ENCODE measurements at places on chromosomes 11 and 22. TPM values are rescaled to one million over a fixed set of nuclear protein-coding genes. Genes with fewer than 3 reads are reported as not detected.

The KDM4E gene
- not detected for total RNA-seq

DNA sequence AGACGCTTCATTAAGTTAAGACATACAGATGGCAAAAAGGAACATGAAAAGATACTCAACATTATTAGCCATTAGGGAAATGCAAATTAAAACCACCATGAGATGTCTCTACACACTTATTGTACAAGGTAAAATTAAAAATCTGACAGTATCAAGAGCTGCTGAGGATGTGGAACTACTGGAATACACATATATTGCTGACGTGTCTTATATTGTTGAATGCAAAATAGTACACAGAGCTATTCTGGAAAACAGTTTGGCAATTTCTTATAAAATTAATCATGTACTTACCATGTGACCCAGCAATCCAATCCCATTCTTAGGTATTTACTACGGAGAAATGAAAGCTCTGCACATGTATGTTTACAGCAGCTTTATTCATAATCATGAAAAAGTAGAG, 742.5 kb downstream of the TBC1D22A start:
- no peak for DNase-seq

The JHY gene
- 6.7 TPM for total RNA-seq

- no peak for DNase-seq
Measured at GRCh38 chr11:121508449-121508848, 55.7 kb upstream of the SORL1-AS1 start.

DNA sequence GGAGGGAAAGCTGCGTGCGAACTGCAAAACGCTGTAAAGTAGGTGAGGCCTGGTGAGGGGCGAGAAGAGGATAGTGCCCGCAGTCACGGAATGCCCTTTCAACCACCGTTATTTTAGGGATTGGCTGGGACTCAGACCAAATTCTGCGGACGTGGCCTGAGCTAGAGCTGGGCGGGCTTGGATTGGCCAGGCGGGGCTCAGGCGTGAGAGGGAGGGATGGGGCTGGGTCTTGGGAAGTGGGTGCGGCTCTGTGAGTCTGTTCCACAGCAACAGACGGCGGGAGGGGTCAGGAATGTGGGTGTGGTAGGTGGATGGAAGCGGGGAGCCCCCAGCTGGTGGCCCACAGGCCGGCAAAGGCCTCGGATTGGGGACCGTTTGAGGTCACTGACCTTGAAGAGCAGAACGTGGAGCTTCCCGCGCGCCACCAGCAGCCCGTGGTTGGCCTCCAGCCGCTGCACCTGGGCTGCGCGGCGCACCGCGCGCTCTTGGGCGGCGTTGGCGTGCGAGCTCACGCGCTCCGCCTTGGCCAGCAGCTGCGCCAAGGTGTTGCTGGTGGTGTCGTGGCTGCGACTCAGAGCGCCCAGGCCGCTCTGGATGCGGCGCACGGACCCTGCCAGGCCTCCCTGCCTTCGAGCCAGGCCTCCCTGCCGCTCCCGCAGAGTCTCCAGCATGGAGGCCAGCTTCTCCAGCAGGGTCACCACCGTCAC, 444 bp downstream of the CAVIN3 start:
- no peak for DNase-seq

DNA sequence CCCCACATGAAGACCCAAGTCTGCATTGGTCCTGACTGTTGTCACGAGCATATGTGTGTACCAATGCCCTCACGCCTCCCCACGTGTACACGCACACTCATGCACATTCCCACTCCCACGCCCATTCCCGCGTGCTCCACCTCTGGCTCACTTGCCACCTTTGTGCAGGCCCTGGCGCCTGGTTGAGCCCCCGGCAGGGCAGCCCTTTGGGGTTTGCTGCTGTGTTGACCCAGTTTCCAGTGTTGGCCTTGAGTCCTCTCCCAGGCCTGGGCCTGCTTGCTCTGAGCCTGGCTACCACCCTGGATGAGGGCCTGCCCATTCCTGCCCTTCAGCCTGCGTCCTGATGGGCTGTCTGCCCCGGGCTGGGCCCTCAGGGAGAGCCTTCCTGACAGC, 18.2 kb downstream of the PVALB start:
- DNase-seq, result no peak

DNA sequence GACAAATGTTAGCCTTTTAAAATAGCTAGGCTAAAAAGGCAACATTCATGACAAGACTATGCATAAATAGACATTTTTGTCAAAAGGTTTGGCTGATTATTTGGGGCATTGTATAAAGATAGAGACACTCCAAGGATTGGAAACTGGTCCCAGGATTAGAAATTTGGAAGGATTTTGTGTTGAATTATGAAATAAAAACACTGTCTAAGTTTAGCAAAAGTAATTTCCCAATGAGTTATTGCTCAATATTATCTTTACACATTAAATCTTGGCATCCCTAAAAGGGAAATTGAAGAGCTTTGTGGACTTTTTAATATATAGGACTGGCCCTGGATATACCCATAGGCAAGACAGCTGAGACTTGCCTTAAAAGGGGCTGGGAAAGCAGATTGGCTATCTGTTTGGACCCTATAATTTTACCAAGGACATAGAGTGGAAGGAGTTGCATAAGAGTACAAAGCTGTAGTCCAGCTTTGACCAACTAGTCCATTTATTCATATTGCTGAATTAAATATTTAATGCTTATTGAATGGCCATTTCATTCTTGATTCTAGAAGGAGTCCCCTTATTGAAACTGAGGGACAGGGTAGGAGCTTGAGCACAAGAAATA, 382.7 kb downstream of the METTL15 start:
- no peak for DNase-seq

The KIAA1671 gene
- total RNA-seq, result 5.1 TPM

GRCh38 chr11:119100994-119101758, 477 bp downstream of the DPAGT1 start:
- no peak for DNase-seq

DNA sequence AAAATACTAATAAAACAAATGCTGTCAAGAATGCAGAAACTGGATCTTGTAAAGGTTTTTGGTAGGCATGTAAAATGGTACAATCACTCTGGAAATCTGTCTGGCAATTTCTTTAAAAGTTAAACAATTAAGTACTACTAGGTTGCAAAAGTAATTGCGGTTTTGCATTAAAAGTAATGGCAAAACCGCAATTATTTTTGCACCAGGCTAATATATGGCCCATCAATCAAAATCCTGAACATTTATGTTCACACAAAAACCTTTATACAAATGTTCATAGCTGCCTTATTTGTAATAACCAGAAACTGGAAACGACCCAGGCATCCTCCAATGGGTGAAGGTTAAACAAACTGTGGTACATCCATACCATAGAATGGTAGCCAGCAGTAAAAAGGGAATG, 24.6 kb upstream of the ZDHHC13 start:
- DNase-seq, result no peak

The DEUP1 gene
- not detected for total RNA-seq

- DNase-seq, result no peak
Measured at GRCh38 chr11:39192671-39193070, 2266.8 kb downstream of the LRRC4C start.

The TRIM51 gene
- total RNA-seq, result not detected

The MIOX gene
- total RNA-seq, result not detected

DNA sequence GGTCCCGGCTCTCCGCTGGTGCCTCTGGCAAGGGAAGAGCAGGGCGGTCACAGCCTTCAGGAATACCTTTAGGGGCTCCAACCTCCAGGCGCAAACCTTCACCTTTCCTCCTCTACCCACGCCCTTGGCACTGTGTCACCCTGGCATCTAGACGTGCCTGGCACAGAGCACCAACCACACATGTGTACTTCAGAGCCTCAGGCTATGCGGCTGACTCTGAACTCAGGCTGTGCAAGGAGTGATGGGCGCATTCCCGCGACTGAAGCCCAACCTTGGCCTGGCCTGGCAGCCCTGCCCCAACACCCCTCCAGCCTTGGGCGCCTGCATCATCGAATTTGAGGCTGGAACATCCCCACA, 11.4 kb downstream of the SCARF2 start:
- DNase-seq, result no peak

DNA sequence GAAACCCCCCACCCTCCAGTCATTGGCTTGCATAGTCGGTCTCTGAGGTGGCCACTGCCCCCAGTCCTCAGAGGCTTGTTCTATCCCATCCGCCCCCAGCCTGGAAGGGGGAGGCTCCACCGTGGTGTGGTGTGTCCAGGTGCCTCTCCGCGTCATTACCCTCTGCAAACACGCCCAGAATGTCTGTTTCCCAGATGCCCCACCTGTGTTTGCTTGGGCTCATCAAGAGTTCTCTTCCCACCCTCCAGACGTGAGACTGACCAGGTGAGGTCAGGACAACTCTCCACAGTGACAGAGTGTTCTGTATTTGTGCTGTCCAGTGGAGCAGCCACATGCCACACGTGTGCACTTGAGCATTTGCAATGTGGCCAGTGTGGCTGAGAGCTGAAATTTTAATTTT, 24.9 kb downstream of the LRRC10B start:
- DNase-seq, result no peak

The JRKL gene
- total RNA-seq, result 12.5 TPM

The ZNF214 gene
- not detected for total RNA-seq

- no peak for DNase-seq
Measured at GRCh38 chr11:34787348-34787747, 128.8 kb downstream of the APIP start.

- DNase-seq, result no peak
Measured at GRCh38 chr11:127066401-127067090, 66.0 kb upstream of the KIRREL3 start.

DNA sequence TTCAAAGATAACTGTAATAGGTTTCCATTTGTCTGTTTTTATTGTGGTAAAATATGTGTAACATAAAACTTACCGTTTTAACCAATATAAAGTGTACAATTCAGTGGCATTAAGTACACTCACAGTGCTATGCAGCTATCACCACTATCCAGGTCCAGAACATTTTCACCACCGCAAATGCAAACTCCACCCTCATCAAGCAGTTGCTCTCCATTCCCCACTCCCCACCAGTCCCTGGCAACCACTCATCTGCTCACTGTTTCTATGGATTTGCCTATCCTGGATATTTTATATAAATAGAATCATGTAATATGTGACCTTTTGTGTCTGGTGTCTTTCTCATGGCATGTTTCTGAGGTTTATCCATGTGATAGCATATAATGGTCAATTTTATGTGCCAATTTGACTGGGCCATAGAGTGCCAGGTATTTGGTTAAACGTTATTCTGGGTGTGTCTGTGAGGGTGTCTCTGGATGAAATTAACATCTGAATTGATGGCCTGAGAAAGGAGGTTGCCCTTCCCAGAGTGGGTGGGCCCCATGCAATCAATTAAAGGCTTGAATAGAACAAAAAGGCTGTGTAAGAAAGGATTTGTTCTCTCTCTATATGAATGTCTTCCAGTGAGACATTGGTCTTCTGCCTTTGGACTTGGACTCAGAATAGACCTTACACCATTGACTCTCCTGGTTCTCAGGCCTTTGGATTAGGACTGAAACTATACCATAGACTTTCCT, 17.2 kb upstream of the SMCO4 start:
- DNase-seq, result no peak

DNA sequence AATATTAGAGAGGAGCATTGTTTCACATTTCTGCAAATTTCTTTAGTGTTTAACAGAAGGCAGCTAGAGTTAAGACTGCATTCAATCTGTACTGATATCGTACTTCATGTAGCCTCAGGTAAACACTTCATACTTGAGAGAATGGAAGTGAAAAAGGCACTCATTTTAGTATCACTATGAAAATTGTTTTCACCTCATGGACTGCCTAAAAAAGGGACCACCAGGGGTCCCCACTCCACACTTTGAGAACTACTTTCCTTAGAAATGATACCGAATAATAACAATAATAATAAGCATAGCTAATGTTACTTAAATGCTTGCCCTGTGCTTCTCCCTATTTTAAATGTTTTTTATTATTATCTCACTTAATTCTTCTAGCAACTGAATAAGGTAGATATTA, 95.1 kb downstream of the BLID start:
- no peak for DNase-seq

DNA sequence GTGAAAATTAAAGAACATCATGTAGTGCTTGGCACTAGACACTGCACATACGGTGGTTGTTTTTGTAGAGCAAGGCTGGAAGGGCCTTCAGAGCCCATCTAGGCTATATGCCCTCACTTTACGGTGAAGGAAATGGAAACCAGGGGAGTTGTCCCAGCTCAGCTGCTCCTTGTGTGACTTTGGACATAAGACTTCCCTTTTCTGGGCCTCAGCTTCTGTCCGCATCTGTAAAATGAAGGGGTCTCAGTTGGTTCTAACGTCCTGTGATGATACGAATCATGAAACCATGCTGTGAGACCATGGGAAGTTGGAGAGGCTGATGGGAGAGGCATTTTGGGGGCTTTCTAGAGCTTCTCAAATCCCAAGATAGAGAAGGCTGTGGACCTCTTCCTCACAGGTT, 4.7 kb downstream of the KCNE3 start:
- no peak for DNase-seq

GRCh38 chr11:2473361-2474058, 28.7 kb downstream of the KCNQ1 start:
- no peak for DNase-seq

DNA sequence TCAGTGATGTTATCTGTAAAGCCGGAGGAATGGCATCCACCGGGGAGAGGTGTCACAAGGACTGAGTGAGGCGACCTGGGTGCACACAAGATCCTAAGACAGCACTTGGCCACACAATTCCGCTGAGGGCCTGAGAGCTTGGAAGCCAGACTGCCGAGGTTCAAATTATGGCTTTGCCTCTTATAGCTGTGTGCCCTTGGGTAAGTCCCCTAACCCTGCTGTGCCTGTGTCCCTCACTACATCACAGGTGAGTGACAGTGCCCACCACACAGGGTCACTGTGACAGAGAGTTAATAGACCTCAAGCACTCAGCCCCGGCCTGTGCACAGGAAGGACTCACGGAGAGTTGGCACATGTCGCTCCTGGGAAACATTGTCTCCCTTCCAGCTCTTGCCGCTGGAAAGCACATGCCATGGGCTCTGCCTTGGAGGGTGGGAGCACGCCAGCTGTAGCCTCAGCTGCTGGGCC, 592 bp downstream of the RHOD start:
- no peak for DNase-seq

DNA sequence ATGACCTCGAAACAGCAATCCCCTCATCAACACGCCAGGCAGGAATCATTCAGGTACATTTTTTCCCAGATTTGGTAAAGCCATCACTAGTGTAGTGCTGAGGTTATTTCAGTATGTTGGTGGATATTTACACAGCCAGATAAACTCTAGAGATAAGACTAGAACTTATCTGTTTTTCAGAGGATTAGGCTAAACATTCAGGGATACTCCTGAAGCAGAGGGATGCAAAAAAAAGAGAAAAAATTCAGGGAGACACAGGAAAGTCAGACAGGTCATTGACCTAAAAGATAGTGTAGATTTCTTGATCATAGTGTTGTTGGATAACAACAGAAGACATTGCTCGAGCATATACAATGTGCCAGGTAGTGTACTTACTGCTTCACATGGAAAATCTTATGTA, 93.2 kb downstream of the ATM start:
- no peak for DNase-seq

GRCh38 chr11:36426226-36426848, 83.7 kb downstream of the TRAF6 start:
- no peak for DNase-seq

The DEFB131B gene
- not detected for total RNA-seq

The SIAE gene
- total RNA-seq, result 8.8 TPM
